ENCODE measurements at places on chromosomes 16 and 17.

DNA sequence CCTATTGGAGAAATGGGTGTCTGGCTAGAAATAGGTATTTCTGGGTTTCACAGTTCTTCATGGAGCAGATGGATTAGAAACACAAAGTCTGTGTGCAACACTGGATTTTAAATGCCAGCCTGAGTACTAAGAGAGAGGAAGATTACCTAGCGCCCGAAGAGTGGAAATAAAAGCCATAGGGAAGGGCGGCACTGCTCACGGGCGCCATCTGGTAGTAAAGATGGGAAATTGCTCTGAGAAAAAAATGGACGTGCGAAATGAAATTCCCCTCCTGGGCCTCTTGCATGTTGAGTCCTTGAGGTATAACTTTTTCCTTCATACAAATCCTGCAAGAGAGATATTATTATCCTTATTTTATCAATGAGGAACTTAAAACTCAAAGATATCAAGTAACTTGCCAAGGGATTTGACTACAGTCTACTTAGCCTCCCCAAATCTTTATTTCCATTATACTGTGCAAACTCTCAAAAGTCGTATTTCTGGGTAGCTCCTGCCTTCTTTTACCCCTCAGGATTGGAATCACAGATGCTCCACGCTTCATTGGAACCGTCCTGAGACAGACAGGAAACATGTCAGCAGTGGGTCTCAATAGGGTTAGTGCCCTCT, 72.8 kb downstream of the MMD start:
- no peak for DNase-seq
- no peaks in the 10 kb centered on the region for H3K27me3 ChIP-seq
- no peaks in the 10 kb centered on the region for H3K4me1 ChIP-seq
- no peaks in the 10 kb centered on the region for H3K36me3 ChIP-seq

GRCh38 chr17:11565591-11565990, 32.7 kb upstream of the DNAH9 start:
- no peaks in the 10 kb centered on the region for H3K4me1 ChIP-seq
- H3K27me3 ChIP-seq, result no peaks in the 10 kb centered on the region
- no peaks in the 10 kb centered on the region for H3K36me3 ChIP-seq
- no peak overlapping the region for H3K27ac ChIP-seq

DNA sequence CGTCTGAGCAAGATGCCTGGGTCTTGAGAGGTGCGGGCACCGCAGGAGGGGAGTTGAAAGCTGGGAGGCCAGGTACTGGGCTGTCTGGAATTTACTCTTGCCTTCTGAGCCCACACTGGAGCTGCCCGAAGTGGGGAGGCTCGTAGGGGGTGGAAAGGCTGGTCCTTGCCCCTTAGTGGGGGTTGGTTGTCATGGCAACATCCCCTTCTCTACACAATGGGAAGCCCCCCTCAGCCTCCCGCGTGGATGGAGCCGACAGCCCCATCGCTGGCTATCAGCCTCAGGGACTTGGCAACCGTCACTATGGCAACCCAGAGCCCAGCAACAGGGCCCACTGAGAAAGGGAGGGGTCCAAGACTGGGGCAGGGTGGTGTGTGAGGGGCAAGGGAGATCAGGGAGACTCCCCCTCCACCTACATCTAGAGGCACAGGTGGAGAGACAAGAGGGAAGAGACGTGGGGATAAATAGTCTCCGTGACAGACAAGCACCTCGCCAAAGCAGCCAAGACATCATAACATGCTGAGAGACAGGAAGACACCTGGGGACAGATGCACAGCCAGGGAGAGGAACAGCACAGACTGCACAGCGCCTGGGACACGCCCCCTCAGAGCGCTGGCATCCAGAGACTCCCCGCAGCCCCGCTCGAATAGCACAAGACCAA, 5.3 kb upstream of the DNAH2 start:
- no peaks in the 10 kb centered on the region for H3K4me1 ChIP-seq
- no peak for DNase-seq
- H3K27me3 ChIP-seq, result peaks cover 15% of the 10 kb centered on the region
- H3K27ac ChIP-seq, result no peak overlapping the region
- no peak overlapping the region for H3K4me3 ChIP-seq

GRCh38 chr17:8997994-8998628, 23.2 kb upstream of the NTN1 start:
- no peaks in the 10 kb centered on the region for H3K36me3 ChIP-seq
- no peak overlapping the region for H3K4me3 ChIP-seq
- no peak overlapping the region for H3K27ac ChIP-seq
- H3K27me3 ChIP-seq, result no peaks in the 10 kb centered on the region

Data from right lobe of liver (tissue), 6 donors.